Activated naive CD8-positive, alpha-beta T cell treated with anti-CD3 and anti-CD28 coated beads, Interleukin-2, amount 10 ng/mL, durations not matched to agents 7 days and 5 days (primary cell): ENCODE measurements at places on chromosomes 2 and 18.

DNA sequence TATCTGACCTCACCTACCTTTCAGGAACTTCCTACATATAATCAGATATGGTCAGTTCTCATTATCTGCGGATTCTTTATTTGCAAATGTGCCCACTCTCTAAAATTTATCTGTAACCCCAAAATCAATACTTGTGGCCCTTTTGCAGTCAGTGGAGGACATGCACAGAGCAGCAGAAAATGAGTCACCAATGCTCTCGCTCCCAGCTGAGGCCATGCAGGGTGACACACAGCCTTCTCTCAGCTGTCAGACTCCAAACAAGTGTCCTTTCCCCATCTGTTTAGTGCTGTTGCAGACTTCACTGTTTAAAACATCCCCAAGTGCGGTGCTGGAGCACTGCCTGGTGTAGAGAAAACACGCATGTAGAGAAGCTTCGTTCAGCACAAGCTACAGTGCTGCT lies 171.9 kb upstream of the SALL3 start:
- DNase-seq: no peak

GRCh38 chr2:144509001-144509878 lies 10.7 kb downstream of the ZEB2 start:
- DNase-seq: no peak

- DNase-seq: no peak
Observed at GRCh38 chr2:232659359-232659758, 26.0 kb downstream of the EFHD1 start.

DNA sequence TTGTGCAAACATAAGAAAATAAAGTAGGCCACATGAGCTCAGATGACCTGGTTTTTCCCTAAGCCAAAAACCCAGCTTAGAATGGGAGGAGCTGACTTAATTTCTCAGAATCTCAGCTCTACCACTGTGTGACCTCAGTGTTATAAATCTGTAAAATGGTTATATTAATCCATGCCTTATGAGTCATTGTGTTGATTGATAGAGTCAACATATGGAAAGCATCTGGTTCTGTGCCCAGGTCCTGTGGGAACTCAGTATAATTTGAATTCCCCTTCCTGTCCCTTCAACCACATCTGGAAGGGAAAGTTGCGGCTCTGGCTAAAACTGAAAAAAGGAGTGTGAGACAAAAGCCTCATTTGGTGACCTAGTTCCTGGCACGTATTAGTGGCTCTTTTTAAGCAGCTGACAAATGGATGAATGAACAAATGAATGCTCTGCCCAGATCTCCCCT lies 25.7 kb downstream of the TMEM177 start:
- DNase-seq: no peak

DNA sequence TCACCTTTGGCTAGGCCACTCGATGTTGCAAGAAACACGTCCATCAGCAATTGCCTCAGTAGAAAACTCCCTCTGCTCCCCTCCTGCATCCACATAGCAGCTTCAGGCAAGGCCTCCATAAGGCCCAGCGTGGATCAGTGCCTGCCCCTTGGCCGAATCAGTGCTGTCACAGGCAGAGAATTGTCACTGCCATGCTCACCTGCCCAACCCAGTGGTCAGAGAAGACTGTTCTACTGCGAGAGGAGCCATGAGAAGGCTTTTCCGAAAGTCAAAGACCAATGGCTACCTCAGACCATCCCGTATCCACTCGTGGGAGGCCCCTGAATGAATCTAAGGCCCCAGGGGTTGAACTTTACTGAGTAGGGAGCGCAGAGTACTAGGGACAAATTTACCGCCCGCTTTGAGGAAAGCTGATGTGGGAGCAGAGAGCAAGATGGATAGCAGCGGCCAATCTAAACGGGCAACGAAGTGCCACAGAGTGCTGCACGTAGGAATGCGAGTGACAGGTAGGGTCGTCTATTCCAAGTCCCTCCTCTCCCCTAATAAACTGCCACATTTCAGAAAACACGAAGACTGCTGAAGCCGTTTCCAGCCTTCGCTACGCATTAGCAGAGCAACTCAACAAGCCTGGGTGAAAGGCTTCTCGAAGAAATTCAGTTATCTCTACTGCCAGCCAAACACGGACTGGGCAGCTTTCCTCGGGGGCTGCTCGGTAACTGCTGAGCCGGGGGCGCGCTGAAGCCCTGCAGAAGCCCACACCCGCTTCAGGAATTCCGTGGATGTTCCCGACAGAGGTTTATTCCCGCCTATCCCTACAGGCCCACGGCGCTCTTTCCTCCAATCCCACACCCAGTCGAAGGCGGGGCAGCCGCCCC lies 968 bp upstream of the RALBP1 start:
- no peak for DNase-seq

GRCh38 chr2:44470151-44470550 lies 108.4 kb downstream of the CAMKMT start:
- DNase-seq: no peak

DNA sequence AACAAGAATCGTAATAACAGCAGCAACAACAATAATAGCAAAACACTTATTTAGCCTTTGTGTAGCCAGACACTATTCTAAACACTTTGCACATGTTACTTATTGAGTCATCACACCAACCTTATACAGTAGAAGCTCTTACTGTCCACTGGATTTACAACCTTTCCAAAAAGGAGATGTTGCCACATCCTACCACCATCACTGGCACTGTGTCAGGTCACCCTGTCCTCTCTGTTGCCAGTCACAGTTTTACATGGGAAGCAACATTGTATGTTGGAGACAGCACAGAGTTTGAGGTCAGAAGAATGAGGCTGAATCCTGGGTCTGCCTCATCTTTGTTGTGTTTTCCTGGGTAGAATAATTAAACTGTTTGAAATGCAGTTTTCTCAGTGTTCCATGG lies 201.4 kb upstream of the EPAS1 start:
- DNase-seq: no peak

GRCh38 chr2:206831442-206831995 lies 66.1 kb downstream of the FASTKD2 start:
- no peak for DNase-seq

GRCh38 chr2:223090540-223091235 lies 38.7 kb downstream of the KCNE4 start:
- DNase-seq: no peak

GRCh38 chr18:44700652-44701051 lies 20.0 kb downstream of the SETBP1 start:
- no peak for DNase-seq

- DNase-seq: no peak
Observed at GRCh38 chr2:68411397-68412126, 46.5 kb downstream of the PLEK start.

DNA sequence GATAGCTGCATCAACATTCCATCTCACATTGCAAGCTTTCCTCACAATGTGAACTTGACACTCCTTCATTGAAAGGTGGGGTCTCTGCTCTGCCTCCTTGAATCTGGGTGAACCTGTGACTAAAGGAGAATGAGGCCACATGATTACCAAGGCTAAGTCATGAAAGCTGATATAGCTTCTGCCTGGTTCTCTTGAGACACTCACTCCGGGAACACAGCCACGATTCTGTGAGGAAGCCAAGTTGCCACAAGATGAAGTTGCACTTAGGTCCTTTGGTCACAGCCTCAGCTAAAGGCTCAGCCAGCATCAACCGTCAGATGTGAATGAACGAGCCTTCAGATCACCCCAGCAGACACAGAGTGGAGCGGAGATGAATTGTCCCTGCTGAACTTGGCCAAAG lies 94.7 kb upstream of the FAM136A start:
- no peak for DNase-seq

GRCh38 chr2:59684116-59684770 lies 869.2 kb downstream of the BCL11A start:
- no peak for DNase-seq

DNA sequence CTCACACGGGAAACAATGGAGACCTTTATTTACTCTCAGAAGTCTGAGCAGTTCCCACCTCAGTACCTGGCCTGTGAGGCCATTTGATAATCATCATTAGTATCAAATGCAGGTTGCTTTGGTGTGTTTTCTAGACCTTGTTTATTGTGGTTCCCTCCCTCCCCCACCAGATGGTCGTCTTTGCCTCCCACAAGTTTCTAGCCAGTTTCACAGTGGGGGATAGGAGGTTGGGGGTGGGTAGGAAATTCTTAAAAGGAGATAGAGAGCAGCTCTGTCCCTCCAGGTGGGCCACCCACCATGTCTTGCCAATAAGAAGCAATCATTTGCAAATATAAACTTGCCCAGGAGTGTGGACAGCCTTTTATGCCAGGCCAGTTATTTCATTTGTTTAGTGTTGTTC lies 31.3 kb downstream of the SETBP1 start:
- no peak for DNase-seq

DNA sequence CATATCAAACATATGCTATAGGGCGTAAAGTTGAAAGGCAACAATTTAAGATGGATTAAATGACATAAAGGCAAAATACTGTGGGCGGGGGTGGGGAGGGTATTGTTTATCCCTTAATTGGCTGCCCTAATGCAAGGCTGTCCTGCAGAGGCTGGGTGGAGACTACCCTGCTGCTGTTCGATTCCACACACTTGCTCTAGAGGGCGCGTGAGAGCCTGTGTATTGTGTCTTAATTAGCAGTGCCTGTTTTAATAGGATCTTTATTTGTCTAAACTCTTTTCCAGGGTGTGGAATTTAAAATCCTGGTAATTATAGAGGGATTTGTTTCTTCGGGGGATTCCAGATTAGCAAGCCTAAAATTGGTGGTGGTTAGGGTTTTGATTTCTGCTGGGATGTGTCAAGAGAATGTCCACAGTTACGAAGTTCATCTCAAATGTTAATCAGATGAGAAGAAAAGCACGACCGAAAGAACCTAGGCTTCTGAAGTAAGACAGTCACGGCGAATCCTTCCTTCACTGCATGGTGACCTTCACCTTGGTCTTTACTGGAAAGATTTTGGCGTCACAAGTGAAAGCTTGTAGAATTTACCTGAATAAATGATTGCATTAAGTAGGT lies 103.5 kb upstream of the MAP3K20 start:
- no peak for DNase-seq

GRCh38 chr18:7945882-7946281 lies 378.8 kb downstream of the PTPRM start:
- DNase-seq: no peak

- no peak for DNase-seq
Observed at GRCh38 chr2:46296216-46296839, 879 bp upstream of the EPAS1 start.

- no peak for DNase-seq
Observed at GRCh38 chr2:45283764-45284620, 274.7 kb upstream of the SIX2 start.

GRCh38 chr2:8352296-8352695 lies 329.6 kb upstream of the ID2 start:
- DNase-seq: no peak

DNA sequence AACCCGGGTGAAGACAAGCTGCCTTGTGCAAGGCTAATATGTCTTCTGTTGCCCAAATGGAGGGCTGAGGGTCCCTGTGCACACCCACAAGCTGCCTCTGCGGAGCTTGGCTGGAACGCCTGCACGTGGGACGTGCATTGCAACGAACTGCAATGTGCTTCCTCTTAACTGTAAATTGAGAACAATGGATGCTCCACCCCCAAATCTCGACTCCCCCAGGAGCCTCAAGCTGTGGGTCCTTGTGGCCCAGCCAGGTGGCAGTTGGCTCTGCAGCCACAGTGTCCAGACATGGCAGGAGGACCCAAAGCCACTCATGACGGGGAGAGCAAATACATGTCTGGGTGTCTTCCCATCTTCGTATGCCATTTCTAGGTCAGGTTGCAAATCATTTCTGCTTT lies 90.1 kb downstream of the TWIST2 start:
- no peak for DNase-seq

DNA sequence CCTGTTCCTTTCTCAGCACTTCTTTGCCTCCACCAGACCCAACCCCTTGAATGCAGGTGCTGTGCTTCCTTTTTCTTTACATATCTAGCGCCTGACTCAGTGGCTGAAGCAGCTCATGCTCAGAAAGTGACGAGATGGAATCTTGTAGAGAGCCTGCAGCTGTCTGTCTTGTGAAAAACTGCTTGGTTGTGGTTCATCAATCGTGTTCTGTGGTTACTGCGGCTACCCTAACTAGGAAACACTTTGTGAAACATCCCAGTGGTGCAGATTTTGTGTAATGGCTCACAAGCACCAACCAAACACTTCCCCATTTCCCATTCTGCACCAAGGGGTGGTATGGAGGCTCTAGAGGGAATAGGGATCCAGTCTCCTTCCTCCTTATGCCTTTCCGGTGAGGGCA lies 307.2 kb upstream of the MMADHC start:
- no peak for DNase-seq

- no peak for DNase-seq
Observed at GRCh38 chr2:102401456-102401855, 21.5 kb upstream of the IL18RAP start.

DNA sequence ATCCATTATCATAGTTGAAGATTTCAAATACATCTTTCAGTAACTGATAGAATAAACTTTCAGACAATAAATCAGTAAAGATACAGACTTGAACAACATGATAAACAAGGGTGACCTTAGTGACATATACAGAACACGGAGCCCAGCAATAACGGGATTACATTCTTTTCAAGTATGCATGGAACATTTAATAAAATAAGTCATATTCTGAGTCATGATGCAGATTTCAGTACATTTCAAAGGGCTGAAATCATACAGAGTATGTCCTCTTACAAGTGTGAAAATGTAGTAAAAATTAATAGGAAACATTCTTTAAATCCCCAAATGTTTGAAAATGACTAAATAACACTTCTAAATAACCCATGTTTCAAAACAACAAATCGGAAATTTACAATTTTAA lies 17.2 kb upstream of the KLHL29 start:
- DNase-seq: no peak

GRCh38 chr2:160469164-160469563 lies 24.4 kb downstream of the RBMS1 start:
- no peak for DNase-seq

DNA sequence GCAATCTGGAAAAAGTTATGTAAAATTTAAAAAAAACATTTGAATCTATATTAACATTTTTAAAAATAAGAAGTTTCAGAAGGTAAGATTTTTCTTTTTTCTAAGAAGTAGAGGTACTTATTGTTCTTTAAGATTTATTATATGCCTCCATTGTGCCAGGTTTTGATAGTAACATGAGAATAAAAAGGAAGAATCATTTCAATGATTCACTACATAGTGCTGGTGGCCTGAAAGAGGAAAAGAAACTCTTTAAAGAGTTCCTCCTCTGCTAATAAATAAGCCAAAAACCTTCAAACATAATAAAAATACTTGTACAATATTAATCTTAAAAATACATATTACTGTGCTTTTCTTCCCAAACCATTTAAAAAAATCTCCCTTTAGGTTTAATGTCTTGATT lies 69.0 kb downstream of the ANKRD44 start:
- no peak for DNase-seq

DNA sequence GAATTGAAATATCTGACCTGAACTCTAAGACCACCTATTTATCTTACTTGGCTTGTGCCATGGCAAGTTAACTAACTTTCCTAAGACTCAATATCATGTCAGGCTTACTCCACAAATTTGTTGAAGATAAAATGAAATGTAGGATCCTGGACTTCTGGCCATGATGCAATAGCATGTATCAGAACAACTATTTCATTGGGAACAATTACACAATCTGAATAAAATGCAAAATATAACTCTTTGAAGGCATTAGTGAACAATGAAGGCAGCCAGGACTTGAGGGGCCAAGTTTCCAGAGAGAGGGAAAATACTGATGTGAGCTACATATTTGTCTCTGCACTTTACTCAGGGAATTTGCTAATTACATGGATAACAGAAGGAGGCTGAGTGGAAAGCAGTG lies 476.5 kb upstream of the ACVR2A start:
- no peak for DNase-seq
